CD4-positive, alpha-beta T cell treated with Interleukin-15 for 1 hour (primary cell): ENCODE measurements at places on chromosomes 6 and 20.

- no peak for DNase-seq
Observed at GRCh38 chr6:169827290-169827717, 75.9 kb downstream of the ERMARD start.

GRCh38 chr6:92415656-92416055 is 1003.7 kb downstream of the EPHA7 start:
- DNase-seq = no peak

DNA sequence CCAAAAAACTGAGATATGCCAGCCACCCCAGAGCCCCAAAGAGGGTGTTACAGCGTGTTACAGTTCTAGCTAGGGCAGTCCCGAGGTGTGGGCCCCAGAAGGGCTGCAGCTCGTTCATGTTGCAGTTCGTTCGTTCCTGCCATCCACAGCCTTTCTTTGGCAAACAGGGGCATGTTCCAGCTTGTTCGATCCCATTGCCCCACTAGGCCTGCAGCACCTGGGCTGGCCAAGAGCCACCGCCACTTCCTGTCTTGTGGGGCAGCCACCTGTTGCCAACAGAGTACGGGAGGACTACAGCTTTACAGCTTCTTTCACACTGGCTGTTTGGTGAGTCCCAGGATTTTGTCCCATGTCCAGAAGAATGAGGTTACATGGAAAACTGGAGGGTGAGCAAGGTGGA is 198.1 kb downstream of the MMUT start:
- DNase-seq = no peak

DNA sequence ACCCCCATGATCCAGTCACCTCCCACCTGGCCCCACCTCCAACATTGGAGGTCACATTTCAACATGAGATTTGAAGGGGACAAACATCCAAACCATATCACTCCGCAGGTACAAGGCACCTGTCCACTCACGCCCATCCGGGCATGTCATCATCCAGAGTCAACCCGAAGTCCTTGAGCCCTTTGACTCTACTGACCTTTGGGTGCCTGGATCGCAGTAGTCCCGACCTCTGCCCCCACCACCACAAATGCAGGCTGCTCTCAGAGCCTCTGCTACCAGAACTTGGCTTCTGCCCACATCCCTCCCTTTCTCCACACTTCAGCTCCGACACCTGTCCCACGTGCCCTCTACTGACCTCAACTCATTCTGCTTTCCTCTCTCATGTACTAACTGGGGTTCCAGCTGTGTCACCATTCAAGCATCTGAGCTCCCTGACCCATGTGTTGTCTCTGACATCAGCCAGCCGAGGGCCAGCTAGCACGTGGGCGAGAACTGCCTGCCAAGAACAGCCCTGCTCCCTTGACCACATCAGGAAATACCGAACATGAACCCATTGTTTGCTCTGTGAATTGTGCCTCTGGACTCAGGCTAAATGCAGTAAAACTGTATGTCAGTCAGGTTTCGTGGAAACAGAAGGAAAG is 498.3 kb upstream of the SULF2 start:
- DNase-seq = no peak

DNA sequence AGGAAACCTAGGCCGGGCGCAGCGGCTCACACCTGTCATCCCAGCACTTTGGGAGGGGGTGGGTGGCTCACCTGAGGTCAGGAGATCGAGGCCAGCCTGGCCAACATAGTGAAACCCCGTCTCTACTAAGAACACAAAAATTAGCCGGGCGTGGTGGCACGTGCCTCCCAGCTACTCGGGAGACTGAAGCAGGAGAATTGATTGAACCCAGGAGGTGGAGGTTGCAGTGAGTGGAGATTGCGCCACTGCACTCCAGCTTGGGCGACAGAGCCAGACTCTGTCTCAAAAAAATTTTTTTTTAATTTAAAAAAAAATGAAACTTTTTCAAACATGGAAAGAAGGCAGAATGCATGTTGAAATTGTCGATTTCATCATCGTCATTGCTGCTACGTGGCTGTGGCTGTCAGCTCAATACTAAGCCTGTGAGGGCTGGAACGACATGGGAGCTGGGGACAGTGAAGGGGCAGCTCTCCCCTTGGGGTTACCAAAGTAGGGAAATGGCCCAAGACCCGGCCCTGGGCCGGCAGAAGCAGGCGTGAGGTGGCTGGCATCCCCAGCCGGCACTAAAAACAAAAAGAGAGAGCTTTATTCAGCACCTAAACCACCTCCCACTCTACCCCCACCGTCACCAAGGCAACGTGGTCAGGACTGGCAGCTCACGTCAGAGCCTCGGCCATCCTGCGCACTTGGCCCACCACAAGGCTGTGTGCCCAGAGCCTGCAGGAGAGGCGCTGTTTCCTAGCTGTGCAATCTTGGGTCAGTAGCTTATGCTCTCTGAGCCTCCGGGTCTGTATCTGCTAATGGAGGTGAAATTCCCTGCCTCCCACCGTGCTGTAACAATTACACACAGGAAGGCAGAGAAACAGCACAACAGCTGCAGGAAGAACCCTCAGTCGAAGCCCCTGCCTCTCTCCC is 30.8 kb downstream of the AGPAT4 start:
- DNase-seq = peak; percentile 82

DNA sequence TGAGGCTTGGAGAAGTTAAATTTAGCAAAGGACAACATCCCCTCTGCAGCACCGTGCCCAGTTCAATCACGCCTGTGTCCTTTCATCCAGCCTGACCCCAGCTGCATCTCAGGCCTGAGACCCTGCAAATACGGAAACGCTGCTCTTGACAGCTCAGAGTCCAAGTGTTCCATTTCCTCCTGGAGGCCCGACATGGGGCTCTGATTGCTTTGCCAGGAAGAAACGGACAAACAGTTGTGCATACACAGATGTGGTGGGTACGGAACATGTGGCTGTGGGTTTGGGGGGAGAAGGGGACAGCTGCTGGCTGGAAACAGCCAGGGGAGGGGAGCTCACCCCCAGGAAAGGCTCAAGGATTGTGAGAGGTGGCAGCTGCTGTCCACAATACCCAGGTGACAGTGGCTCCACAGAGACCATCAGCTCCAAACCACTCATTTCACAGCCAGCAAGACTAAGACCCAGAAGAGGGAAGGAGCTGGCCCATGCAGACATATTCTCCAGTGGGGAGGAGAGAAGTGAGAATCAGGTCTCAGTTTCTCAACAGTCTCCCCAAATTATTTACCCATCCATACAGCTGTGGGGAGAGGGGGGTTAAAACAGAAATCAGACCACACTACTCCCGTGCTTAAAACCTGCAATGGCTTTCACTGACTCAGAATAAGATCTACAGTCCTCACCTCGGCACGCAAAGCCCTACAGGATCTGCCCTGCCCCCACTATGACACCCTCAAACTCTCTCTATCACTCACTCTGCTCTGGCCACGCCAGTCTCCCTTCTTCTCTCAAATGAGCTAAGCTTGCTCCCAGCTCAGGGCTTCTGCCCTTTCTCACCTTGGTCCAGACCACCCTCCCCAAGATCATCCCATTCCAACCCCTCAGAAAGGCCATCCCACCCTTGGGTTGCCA is 89.1 kb downstream of the PREX1 start:
- DNase-seq = no peak

DNA sequence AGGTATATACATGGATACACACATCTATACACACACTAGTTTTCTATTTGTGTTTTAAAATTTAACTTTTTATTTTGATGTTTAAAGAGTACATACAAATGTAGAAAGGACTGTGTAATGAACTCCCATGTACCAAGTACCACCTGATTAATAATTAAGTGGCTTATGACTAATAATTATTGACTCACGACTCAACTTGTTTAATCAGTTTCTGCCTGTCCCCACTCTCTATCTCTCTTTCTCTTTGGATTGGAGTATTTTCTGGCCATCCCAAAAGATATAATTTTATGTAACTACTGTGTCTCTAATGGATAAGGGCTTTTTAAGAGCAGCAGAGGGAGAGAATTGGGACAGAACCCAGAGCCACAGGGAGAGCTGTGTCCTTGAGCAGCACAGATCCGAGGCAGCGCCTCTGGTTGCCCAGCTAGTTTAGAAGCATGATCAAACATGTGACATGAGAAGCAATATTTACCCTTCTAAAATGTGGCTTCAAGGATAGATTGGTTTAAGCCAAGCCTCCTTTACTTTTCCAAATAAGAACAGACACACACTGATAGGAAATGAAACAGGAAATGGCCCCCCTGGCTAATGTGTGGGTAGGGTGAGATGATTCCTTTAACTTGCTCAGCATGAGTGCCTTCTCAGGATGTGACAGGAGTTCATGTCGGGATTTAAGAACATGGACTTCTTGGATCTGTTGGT is 81.0 kb downstream of the ERMARD start:
- DNase-seq = no peak
